ENCODE measurements at places on chromosomes 1 and 21. TPM values are rescaled to one million over a fixed set of nuclear protein-coding genes. Genes with fewer than 3 reads are reported as not detected.
A peak's percentile ranks its signal among the peaks of the same experiment; 100 is the strongest.

GRCh38 chr1:41855713-41856112, 63.0 kb downstream of the HIVEP3 start:
- no peak for DNase-seq

Gene CLEC20A
- not detected for total RNA-seq

GRCh38 chr21:41377715-41378114, 15.9 kb downstream of the MX2 start:
- no peak for DNase-seq

Gene XKR8
- total RNA-seq = 1.7 TPM

DNA sequence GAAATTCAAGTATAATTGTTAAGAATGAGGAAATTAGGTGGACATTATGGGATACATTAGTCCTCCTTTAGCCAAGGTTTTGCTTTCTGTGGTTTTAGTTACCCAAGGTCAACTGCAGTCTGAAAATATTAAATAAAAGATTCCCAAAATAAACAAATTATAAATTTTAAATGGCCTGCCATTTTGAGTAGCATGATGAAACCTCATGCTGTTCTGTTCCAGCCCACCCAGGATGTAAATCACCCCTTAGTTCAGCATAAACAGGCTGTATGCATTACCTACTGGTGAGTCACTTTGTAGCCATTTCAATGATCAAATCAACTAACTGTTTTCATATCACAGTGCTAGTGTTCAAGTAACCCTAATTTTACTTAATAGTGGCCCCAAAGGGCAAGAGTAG, 132.5 kb upstream of the LYPLAL1 start:
- peak; percentile 50 for DNase-seq

Gene ROR1
- 13.2 TPM for total RNA-seq

GRCh38 chr1:40612345-40612831, 53.1 kb downstream of the RIMS3 start:
- peak; percentile 68 for DNase-seq

Gene CRYAA
- total RNA-seq = not detected

DNA sequence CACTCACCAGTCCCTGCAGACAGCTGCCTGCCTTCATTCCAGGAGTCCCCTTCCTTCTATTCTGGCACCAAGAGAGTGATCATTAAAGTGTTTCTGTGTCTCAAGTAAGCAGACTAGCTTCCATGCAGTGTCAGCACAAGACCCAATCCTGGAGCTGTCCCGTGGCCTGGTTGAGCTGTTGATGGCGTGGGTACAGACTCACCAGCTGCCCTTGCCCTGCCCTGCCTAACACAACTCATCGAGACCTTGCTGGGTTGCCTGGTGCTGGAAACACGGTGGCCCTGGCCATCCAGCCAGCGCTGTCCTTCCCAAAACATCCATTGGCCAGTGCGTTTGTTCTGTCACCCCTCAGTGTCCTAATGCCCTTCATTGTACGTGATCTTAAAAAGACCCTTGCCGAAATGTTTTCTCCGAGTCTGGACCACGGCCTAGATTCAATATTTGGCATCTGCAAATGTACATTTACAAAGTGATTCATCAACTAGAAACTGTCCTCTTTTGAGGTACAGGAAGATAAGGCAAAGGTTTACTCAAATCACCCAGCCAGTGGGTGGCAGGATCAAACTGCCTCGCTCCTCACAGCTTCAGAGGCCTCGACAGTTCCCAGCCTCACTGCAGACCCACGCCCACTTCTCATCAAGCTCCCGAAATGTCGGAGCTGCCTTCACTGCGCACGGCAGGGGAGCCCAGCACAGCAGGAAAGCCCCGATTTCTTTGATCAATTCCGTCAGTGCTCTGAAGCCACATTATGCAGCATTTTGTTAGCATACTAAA, 494.2 kb downstream of the KIF26B start:
- DNase-seq = no peak

DNA sequence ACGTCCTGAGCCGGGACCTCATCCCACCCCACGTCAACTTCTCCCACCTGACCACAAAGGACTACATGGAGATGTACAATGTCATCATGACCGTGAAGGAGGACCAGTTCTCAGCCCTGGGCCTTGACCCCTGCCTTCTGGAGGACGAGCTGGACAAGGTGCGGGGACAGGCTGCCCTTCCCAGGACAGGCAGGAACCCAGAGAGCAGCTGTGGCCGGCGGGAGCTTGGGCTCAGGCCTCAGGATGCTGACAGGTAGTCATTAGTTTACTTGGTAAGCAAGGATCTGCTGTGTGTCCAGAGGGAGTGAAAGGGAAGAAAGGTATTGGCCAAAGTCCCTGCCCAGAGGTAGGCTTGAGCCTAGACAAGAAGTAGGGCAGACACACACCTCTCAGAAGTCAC, 17.6 kb upstream of the KCNC4 start:
- no peak for DNase-seq

Gene EPHA2
- total RNA-seq = 50.8 TPM

DNA sequence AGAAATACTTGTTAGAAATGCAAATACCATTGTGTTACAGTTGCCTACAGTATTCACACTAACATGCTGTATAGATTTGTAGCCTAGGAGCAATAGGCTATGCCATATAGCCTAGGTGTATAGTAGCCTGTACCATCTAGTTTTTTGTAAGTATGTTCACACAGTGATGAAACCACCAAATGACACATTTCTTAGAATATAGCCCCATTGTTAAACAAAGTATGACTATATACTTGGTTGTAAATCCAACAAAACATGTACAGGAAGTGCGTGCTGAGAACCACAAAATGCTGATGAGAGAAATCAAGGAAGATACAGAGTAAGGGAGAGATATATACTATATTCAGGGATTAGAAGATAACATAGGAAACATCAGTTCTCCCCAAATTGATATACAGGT, 92.2 kb downstream of the POU2F1 start:
- DNase-seq = no peak

DNA sequence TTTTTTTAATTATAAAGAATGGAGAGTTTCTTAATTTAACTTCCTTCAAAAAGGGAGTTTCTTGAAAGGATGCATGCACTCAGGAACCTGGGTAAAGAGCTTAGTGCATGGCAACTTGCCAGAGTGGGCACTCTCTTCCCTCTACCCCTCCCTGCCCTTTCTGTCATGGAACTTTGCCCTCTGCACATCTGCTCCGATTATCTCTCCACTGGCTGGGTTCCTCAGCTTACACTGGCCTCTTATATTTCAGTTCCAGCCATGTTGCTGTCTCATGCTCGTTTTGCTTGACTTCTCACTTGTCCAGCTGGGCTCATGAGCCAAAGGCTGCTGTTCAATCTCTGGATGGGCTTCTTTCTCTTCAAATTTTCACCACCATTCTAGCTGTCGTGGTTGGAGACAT, 87.0 kb downstream of the NCAM2 start:
- no peak for DNase-seq

DNA sequence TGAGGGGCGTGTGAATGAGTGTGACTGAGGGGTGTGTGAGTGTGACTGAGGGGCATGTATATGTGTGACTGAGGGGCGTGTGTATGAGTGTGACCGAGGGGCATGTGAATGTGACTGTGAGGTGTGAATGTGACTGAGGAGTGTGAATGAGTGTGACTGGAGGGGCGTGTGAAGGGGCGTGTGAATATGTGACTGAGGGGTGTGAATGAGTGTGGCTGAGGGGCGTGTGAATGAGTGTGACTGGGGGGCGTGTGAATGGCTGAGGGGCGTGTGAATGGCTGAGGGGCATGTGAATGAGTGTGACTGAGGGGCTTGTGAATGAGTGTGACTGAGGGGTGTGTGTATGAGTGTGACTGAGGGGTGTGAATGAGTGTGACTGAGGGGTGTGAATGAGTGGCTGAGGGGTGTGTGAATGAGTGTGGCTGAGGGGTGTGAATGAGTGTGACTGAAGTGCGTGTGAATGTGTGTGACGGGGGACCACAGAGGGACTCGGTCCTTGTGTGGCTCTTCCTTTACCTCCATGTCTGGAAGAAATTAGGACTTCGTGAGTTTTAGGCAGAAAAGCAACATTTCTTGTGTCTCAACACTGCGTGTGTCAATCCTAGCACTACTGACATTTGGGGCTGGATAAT, 105.8 kb downstream of the GLIS1 start:
- DNase-seq = no peak

GRCh38 chr1:205534444-205534985, 30.0 kb downstream of the CDK18 start:
- no peak for DNase-seq

- no peak for DNase-seq
Measured at GRCh38 chr1:169776440-169776839, 18.3 kb downstream of the METTL18 start.

- no peak for DNase-seq
Measured at GRCh38 chr1:30273456-30273855, 449.9 kb downstream of the MATN1 start.

- no peak for DNase-seq
Measured at GRCh38 chr1:84259376-84259775, 42.1 kb upstream of the SAMD13 start.

Gene NBPF20
- total RNA-seq = 2.5 TPM

Gene CHIA
- not detected for total RNA-seq

DNA sequence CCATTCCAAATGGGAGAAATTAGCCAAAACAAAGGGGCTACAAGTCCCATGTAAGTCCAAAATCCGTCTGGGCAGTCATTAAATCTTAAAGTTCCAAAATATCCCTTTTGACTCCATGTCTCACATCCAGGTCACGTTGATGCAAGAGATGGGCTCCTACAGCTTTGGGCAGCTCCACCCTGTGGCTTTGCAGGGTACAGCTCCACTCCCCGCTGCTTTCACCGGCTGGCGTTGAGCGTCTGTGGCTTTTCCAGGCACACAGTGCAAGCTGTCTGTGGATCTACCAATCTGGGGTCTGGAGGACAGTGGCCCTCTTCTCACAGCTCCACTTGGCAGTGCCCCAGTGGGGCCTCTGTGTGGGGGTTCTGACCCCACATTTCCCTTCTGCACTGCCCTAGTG, 130.2 kb downstream of the TPR start:
- DNase-seq = peak; percentile 24

DNA sequence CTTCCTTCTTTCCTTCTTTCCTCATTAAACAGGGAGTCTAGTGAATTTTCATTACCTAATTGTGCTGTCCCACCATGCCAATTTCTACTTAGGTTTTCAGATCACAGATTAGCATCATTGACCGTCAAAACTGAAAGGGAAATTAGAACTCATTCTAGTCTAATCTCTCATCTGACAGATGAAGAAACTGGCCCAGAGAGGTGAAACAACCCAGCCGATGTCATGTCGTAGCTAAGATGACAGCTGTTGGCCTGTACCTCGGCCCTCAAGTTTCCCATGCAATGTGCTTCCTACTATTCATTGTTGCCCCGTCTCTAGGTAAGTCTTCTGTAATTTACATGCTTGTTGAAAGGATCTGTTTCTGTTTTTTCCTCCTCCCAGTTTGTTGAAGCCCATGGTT, 128.2 kb upstream of the KIAA0040 start:
- no peak for DNase-seq

- DNase-seq = no peak
Measured at GRCh38 chr1:81335876-81336275, 464.9 kb upstream of the ADGRL2 start.

GRCh38 chr1:26694638-26695355, 1.0 kb upstream of the ARID1A start:
- DNase-seq = no peak
